ENCODE measurements at places on chromosomes 1 and 21.

GRCh38 chr1:201019321-201019977 is 4.1 kb downstream of the KIF21B start:
- peak; percentile 70 for DNase-seq

DNA sequence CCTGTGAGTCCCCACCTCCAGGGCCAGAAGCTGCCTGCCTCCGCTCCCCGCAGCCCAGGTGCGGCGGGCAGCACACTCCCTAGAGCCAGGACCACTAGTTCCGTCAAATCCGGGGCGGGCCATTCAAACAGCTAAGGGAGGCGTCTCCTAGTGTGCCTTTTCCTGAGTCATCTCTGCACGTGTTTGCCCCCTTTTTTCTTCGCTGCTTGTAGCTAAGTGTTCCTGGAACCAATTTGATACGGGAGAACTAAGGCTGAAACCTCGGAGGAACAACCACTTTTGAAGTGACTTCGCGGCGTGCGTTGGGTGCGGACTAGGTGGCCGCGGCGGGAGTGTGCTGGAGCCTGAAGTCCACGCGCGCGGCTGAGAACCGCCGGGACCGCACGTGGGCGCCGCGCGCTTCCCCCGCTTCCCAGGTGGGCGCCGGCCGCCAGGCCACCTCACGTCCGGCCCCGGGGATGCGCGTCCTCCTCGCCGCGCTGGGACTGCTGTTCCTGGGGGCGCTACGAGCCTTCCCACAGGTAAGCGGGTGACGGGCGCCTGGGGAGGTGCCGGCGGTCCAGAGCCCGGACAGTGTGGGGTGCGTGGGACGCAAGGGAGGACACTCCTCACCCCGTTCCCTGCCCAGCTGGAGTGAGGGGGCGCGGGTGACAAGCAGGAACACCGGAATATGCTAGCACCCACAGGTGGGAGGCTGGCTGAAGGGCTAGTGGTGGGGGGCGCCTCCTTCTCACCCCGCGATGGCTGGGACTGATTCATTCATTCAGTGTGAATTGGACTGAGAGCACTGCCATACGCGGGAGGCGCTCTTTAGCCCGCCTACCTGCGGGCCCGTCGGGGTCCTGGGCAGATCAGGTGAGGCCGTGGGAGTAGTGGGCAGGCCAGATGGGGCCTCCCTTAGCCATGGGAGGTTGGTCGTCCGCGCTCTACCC is at the start of gene TNFRSF8:
Gene TNFRSF8, plus strand, starts transcription at position 163 of the 932 bp plus-strand sequence. Its CDS starts 296 bp downstream, at position 459.
- no peak for DNase-seq

DNA sequence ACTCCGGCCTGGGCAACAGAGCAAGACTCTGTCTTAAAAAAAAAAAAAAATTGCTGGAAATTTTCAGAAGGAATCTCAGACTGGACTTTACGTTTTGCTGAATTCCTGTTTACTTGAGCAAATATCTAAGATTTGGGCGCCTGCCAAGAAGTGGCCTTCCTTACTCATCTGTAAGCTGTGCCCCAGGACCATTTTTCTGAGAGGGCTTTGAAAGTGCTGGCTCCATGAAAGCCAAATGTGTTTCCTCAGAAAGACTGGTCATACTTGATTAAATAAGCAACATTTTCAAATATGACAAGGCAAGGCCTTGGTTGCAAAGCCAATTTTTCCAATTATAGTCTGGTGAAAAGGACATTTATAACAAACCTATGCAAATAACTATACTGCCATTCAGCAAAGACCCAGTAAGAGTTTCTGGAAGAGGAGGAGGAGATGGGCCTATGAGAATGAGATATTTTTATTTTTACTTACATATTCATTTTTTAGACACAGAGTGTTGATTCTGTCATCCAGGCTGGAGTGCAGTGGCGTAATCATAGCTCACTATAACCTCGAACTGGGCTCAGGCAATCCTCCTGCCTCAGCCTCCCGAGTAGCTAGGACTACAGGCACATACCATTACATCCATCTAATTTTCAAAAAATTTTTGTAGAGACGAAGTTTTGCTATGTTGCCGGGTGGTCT is 56.3 kb upstream of the HTR1D start:
- no peak for DNase-seq

DNA sequence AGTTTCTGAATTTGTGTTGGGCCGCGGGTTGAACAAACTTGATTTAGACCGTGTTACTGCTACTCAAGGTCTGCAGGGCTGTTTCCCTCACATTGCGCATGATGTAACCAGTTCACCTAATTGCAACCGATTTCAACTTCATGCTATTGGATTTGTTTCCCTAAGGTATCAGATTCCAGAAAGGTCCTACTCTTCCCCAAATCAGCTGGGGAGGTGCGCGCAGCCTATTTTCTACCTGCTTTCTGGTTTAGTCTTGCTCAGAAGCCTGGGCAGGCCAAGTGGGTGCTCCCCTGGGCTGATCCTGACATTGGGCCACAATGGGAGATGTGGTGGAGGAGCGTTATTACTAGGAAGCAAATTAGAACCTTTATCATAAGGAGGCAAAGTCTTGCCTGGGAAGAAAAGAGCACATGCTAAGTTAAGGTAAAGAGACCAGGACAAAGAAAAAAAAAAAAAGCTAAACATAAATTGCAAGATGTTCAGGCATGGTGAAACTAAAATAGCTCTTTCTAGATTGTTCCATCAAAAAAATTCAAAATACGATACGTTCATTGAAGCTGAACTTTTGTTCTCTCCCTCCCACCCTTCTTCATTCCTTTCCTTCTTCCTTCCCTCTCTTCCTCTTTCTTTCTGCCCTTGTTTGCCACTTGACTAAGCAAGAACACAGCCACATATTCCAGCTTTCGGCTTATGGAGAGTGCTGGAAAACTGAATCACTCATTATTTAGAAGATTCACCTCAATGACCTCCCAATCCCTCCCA is 28.8 kb upstream of the TARBP1 start:
- no peak for DNase-seq

GRCh38 chr1:58779801-58780382 is 4.0 kb downstream of the JUN start:
- no peak for DNase-seq

DNA sequence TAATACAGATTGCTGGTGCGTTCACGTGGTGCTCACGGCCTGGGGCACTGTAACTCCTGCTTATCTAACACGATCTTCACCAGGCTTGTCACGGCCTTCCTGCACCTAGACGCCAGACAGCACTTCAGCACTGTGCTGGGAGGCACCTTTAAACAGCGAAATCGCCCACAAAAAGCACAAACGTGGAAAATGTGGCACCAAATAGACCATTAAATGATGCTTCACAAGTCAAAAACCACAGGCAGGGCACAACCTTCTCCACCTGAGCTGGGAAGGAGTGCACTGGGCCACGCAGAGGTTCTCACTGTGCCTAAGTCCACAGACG is 20.0 kb downstream of the IBA57 start:
- no peak for DNase-seq

GRCh38 chr1:54357967-54358366 is 48.2 kb downstream of the SSBP3 start:
- no peak for DNase-seq

DNA sequence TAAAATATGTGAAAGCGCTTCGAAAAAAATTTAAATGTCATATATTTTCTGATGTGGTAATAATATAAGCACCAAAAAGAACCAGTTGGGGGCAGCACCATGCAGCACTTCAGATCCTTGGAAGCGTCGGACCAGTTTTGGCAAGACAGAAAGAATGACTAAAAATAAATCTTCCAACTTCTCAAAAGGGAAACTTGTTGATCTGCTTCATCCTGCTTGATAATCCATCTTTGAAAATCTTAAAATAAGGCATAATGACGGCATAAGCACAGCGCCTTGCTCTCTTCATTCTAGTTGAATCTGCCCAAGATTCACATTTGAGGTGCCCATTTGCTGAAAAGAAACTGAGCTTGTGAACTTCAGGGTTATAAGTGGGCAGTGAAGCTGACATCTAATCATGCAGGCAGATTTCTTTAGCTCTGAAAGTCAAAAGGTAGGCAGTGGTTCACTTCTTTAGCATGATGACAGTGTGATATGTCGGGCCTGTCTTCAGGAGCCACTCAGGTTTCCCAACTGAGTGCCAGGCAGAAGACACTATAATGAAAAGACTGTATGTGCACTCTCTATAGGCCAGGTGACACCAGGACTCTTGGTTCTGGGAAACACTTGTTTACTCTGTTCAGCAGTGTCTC is 19.8 kb upstream of the MUTYH start:
- DNase-seq, result no peak

GRCh38 chr1:150807249-150808023 is 624 bp downstream of the CTSK start:
- DNase-seq, result no peak

GRCh38 chr1:10738061-10739058 is 58.1 kb downstream of the CASZ1 start:
- DNase-seq, result no peak

GRCh38 chr1:209454340-209454994 is 129.0 kb upstream of the CAMK1G start:
- no peak for DNase-seq

- DNase-seq, result no peak
These were observed 6.7 kb downstream of the IL20 start for GRCh38 chr1:206872139-206872538.

GRCh38 chr1:48051466-48052126 is 54.4 kb upstream of the TRABD2B start:
- DNase-seq, result no peak
